Posterior cingulate gyrus (tissue), 11 donors: ENCODE measurements at places on chromosomes 4 and X.
A peak's percentile ranks its signal among the peaks of the same experiment; 100 is the strongest.

DNA sequence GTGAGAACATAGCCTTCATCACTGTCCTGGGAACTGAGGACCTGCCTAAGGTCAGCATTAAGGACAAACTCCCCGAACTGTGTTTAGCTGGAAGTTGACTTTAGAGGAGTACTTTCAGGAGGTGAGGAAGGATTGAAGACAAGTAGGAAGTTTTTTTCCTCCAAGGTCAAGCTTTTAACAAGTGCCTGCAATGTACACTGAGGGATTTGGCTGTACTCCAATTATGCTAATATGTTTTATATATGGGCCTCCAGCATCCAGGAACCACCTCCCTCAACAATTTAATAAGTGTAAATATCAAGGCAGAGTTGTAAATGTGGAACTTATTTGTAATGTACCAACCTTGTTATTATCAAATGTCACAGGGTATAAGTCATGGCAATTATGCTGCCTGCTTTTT, 726.2 kb downstream of the RPA4 start:
- DNase-seq: no peak

DNA sequence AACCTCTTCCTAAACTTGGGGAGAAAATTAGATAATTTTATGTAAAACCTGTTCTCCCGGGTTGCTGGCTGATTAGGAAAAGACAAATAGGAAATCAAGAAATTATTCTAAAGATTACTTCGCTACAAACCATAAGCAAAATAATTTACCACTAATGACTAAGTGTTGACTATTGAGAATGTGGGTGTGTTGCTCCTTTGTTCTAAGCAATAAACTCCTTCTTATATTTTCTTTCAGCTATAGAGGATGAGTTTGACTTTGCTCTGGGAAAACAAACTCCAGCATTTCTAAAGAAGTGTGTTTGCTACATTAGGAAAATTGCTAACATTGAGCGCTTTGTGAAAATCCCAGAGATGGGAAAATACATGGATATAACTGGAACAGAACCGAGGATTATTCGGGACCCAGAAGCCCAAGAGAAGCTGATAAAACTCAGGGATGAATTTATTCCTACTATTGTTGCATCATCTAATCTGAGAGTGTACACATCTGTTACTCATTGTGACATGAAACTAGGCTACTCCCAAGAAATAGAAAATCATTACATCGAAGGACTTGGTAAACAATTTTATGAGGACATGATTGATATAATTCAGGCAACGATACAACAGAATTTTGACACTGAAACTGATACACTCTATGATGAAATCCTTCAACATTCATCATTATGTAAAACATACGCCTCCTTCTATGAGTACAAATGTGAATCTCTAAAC, 194.2 kb downstream of the NWD2 start:
- DNase-seq: no peak

DNA sequence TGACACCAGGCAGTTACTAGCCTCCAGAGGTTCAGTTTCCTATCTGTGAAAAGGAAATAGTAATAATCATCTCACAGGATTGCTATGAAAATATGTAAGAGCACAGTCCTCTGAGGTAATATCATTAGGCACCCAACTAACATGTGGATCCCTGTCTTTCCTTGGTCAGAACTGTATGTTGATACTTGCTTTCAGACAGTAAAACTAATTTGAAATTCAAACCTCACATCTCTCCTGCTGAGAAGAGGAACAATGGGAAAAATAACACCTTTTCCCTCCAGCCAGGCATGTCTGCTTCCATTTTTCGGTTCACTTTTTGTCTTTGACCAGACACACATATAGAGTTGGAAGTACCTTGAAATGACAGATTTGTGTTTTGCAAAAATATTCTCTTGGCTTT, 262.7 kb downstream of the IL15 start:
- DNase-seq: no peak

DNA sequence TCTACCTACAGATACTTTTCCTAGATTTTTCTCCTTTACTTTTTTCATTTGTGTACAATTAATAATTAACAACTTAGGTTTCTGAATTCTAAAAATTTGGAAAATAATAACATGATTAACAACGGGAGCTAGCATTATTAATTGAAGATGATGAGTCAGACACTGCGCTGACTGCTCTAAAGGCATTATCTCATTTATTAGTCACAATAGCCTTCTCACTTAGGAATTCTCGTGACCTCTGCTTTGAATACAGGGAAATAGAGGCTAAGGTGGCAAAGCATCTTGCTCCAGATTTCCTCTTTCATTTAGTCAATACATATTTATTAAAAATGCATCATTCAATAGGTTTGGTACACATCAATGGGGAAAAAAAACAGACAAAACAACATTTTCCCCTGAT, 441.3 kb downstream of the PCDH18 start:
- DNase-seq: no peak

DNA sequence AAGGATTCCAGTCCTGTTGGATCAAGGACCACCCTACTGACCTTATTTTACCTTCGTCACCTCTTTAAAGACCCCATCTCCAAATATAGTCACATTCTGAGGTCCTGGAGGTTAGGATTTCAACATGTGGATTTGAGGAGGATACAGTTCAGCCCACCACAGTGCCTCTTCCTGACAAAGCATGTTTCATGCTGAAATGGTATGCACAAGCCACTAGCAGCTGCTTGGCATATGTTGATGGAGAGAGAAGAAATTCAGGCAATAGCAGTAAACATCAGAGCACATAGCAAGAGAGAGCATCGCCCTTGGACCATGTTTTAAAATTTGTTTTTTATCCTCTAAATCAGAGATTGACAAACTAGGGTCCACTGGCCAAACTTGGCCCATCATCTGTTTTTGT, 172.1 kb downstream of the PRKX start:
- no peak for DNase-seq

GRCh38 chr4:90585961-90586360, 458.8 kb downstream of the CCSER1 start:
- no peak for DNase-seq

- DNase-seq: no peak
Observed at GRCh38 chr4:148057516-148057915, 325.6 kb downstream of the ARHGAP10 start.

- DNase-seq: no peak
Observed at GRCh38 chr4:120821029-120821428, 101.5 kb downstream of the PRDM5 start.

DNA sequence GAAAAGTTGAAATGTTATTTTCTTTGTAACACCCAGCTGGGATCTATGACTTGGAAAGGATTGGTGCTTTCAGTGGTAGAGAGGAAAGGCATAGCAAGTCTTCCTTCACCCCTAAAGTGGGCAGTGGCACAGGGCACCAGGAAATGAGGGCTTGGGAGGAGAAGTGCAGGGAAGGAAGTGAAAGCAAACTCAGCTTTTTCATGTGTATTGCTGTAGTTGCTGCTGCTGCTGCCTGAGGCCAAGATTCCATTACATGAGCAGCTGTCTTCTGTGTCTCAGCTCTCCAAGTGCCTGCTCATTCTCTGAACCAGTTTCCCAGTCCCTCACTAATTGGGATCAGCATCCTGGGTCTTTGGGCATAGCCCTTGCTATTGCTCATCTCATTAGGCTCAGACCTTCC, 2.6 kb downstream of the HCCS start:
- DNase-seq: peak; percentile 49

GRCh38 chr4:73721435-73721834, 18.9 kb upstream of the CXCL8 start:
- no peak for DNase-seq

- DNase-seq: no peak
Observed at GRCh38 chr4:98027827-98028226, 115.4 kb downstream of the STPG2 start.

DNA sequence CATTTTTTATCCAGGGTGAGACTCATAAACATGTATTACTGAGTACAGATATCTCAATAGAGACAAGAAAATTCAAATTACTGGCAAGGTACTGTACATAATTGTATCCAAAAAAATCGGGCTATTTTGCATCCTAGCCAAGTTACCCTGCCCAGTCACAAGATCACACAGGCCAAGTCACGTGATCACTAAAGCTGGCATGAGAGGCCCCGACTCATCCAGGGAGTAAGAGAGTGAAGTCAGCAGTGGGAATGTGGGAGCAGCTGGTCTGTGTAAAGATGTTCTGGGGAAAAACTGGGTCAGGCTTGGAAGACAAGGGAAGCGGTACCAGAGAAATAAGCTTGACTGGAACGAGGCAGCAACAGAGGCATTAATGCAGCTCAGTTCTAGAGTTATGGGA, 119.3 kb upstream of the STS start:
- DNase-seq: no peak

DNA sequence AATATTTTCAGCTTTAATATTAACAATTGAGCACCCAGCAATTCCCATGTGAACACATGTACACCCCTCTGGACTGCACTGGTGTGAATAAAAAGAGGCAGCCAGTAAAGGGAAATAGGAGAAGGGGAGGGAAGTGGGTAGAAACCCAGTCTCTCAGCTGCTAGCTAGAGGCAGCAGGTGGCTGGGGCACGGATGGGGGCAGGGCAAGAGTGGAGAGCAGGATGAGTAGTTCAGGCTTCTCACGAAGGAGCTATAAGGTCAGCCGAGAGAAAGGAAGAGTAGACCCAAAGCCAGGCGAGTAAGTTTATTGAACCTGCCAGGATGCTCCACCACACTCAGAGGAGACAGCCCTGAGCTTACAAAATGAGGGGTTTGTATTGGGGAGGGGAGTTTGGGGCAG, 184.8 kb upstream of the MTMR8 start:
- DNase-seq: no peak

GRCh38 chr4:150123796-150124677, 45.8 kb downstream of the DCLK2 start:
- no peak for DNase-seq

DNA sequence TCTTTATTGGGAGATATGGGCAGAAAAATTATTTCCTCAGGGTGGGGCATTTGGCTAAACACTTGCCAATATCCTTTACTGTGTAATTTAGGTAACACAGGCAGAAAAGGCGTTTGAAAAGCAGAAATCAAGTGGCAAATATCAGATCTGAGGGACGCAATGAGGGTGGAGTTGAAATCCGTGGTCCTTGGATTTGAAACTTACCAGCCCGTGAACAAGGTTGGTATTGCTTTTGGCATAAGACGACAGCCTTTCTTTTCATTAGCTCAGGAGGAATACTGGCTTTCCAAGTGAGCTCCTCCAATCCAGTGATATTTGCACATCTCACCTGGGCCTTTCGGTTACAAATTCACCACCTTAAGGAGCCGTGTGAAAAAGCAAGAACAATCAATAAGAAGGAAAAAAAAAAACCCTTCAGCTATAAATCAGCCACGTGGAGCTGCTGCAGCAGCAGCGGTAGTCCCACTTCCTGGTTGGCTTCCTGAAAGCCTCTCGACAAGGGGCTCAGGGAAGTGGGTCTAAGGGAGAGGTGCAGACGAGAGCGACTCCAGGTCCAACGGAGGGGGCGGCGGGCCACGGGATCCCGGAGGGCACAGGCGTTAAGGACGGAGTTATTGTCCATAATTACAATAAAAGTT, 734 bp upstream of the GALNT7 start:
- DNase-seq: peak; percentile 66

GRCh38 chrX:18422886-18423285, 2.5 kb upstream of the CDKL5 start:
- no peak for DNase-seq

- no peak for DNase-seq
Observed at GRCh38 chr4:56211202-56211601, 176.1 kb downstream of the AASDH start.

DNA sequence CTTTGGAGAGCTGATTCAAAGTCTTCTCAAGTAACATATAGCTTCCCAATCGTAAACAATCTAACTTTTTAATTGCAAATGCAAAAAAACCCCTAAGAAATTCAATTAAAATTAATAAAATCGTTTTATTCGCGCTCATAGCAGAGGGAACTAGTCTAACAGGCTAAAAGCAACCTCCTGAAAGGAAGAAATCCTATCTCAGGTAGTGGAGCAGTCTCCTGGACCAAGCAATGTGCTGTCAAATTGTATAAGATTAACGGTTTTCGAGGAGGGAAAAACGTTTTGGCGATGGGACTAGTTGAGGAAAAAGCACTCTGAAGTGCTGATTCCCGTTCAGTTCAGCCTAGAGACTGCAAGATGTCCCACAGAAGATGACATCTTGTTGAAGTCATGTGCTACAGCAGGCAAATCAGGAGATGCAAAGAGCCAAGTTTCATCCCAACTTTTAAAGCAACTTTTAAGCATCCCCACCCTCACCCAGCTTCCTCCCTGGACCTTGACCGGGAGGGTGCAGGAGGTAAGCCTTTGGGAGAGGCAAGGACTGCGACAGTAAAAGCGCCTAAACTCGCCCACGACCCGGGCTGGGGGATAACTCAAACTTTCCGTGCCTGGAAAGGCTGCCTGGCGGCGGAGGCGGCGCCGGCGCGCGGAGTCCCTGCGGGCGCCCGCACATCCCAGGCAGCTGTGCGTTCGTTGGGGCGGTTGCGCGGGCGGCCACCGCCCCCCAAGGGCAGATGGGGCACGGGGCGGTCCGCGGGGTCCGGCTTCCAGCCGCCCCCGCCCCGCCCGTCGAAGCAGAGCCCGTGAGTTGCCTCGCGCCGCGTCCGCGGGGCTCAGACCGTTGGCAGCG, 784 bp downstream of the MAP7D3 start:
- no peak for DNase-seq

DNA sequence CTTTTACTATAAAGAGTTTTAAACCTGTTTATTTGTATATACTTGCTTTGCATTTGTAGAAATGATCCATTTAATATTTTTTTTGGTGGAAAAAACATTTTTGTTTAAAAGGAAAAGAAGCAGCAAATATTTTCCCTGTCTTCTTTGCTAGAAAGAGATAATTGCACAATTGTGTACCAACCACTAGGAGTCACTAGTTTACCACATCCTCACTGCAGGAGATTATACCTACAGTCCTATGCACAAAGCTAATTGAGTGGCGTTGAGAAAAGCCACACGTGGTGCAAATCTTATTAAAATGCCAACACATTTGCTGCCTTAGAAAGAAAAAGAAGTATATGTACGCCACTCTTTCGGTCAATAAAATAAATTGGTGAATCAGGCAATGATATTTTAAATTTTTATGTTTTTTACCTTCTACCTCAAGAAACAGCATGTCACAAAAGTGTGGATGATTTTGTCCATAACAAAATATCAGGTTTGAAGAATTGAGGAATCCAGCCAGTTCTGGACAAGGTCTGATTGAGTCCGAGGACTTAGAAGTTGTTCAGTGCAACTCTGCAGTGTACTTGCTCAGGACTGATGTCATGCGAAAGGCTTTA, 102.9 kb downstream of the GRXCR1 start:
- DNase-seq: no peak

GRCh38 chrX:131827935-131828334, 195.2 kb upstream of the STK26 start:
- DNase-seq: no peak

- DNase-seq: no peak
Observed at GRCh38 chr4:86101841-86102240, 258.0 kb downstream of the MAPK10 start.

DNA sequence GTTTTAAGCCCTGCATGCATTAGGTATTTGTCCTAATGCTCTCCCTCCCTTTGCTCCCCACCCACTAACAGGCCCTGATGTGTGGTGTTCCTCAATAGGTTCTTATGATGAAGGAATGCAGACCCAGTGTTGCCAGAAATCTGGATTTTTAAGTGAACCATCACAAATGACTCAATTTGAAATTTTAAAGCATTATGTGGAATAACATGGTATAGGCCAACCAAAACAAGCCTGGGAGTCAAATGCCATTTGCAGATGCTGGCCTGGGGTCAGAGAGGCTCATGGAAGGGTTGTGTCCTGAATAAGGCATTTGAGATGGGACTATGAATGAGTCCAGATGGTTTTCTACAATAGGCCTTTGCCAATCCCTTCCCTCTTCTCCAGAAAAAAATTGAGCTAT, 179.6 kb downstream of the SHROOM3 start:
- DNase-seq: no peak
